Lung (tissue), 17 donors: ENCODE measurements at places on chromosomes 5 and 9. TPM values are rescaled to one million over a fixed set of nuclear protein-coding genes. Genes with fewer than 3 reads are reported as not detected.

The TTC23L gene
- 1.6 TPM for total RNA-seq

The GGTA1 gene
- total RNA-seq, result 6.3 TPM

The NR5A1 gene
- total RNA-seq, result 0.37 TPM

DNA sequence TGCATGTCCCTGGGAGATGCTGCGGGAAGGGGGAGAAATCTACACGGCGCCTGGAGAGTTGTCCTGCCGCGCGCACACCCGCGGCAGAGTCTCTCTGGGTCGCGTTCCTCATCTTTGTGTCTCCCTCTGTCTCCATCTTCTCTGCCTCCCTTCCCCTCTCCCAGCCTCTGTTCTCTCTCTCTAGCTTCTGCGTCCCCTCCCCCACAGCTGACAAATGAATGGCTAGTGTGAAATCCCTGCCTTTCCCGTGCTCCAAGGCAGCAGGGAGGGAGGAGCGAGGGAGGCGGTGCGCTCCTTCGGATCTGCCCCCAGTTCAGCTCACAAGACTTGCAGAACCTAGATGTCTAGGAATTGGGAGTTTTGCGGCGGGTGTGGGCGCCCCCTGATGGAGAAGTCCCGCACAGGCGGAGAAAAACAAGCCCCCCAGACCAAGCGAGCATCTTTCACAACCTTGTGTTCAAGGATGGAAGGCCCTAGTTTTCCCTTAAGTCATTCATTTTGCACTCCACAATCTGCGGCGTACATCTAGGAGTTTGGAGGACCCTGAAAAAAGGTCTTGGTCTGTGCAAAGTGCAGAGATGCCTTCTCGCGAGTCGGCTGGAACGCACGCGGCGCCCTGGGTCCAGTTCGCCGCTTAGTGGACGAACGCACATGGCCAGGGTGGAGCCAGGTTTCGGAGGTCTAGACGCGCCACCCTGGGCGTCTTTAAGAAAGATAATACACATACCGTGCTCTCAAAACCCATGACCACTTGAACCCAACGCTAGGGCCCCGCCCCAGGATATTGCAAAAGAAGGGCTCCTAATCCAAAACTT, 2.0 kb downstream of the VCAN start:
- peak; percentile 100 for DNase-seq
- H3K4me3 ChIP-seq, result peak overlapping the region; percentile 33
- peaks cover 18% of the 10 kb centered on the region for H3K27me3 ChIP-seq

- DNase-seq, result peak; percentile 53
- H3K4me1 ChIP-seq, result no peaks in the 10 kb centered on the region
- H3K27me3 ChIP-seq, result no peaks in the 10 kb centered on the region
- no peak overlapping the region for H3K27ac ChIP-seq
- no peak overlapping the region for H3K4me3 ChIP-seq
Observed at GRCh38 chr5:78320401-78320800, 25.9 kb upstream of the AP3B1 start.

DNA sequence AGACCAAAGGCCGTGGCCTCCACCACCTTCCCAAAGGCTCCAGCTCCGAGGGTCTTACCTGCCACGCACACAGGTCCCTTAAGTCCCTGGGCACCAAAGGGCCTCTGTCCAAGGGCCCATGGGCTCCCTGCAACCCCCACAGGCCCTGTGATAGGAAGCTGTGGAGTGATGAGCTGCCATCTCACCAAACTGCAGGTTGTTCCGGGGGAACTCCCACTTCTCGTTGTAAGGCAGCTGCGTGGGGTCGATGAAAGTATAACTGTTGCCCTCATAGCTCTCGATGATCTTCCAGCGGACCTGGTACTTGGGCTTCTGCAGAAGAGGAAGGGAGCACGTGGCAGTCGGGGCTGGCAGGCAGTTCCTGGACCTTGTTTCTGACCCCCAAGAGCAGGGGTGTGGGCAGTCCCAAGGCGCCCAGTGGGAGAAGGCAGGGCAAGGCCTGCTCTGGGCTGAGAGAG, 24.8 kb downstream of the CSF1R start:
- no peak overlapping the region for H3K27ac ChIP-seq
- no peak for DNase-seq
- H3K4me1 ChIP-seq, result no peaks in the 10 kb centered on the region
- no peak overlapping the region for H3K4me3 ChIP-seq

DNA sequence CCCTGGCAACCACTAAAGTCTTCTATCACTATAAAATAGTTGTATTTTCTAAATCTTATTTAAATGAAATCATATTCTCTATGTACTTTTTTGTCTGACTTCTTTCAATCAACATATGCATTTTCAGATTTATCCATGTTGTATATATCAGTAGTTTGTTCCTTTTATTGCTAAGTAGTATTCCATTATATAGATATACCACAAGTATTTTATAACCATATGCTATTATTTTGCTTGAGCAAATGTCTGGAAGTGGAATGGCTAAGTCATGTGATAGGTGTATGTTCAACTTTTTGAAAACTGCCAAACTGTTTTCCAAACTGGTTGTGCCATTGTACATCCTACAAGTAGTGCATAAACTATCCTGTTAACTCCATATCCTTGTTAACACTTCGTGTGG, 131.1 kb downstream of the CWC27 start:
- H3K4me3 ChIP-seq, result no peak overlapping the region
- DNase-seq, result no peak
- no peak overlapping the region for H3K27ac ChIP-seq
- no peaks in the 10 kb centered on the region for H3K27me3 ChIP-seq
- H3K4me1 ChIP-seq, result no peaks in the 10 kb centered on the region
- H3K36me3 ChIP-seq, result no peaks in the 10 kb centered on the region

- DNase-seq, result peak; percentile 14
- peak overlapping the region; percentile 85 for H3K4me3 ChIP-seq
- no peaks in the 10 kb centered on the region for H3K36me3 ChIP-seq
- no peak overlapping the region for H3K27ac ChIP-seq
- no peaks in the 10 kb centered on the region for H3K27me3 ChIP-seq
Observed at GRCh38 chr9:97412626-97413385, 910 bp downstream of the TDRD7 start.
